DMS79 treated with DMSO at 0.1 percent for 48 hours (cell line): ENCODE measurements at places on chromosomes 7 and 10.

DNA sequence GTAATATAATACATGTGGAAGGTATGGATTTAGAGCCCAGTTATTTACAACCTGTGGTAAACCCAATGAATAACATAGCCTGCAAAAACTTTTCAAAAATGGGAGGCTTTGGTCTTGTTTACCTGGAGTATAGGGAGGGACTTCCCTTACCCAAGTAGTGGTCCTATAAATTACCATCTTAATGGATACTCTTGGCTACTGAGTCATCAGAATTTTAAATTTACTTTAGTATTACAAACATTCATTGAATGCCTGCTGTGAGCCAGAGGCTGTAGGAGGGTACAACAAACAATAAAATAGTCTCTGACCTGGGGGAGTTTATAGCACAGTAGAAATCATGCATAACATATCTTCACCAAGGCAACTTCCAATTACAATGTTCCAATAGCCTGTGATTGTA, 365.1 kb downstream of the BBS9 start:
- no peak for DNase-seq

GRCh38 chr10:123150986-123151736, 3.0 kb upstream of the BUB3 start:
- no peak for DNase-seq

DNA sequence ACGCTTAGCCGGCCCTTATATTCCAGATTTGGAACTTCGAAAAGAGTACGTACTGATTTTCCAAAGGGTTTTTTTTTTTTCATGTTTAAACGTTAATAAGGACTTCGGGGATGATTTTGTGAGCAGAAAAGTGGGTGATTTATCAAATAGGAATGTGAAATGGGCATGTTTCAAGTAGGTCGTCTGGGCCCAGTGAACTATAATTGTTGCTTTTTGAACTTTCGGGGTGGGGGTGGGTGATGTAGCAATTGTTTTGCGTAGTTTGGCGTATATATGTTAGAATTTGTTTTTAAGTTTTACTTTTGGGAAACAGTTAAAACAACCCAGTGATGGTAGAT, 299 bp upstream of the PBLD start:
- no peak for DNase-seq

DNA sequence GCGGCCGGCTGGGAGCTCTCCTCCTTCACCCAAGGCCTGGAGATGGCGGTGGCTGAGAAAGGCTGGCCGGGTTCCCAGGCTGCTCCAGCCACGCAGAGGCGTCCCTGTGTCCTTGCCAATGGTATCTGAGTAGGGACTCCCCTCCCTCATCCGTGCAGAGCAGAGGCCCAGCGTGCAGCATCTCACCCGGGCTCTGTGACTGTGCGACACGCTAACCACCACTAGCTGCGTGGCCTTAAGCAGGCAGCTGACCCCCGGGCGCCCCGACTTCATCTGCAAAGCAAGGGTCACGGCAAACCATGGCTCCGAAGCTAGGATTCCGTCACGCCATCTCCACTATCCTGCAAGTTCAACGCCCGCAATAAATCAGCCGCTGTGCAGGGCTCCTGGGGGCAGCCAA, 47.2 kb upstream of the TNRC18 start:
- DNase-seq, result peak; percentile 18

GRCh38 chr10:46325021-46325420, 38.2 kb downstream of the ANTXRL start:
- DNase-seq, result no peak

- DNase-seq, result peak; percentile 17
Observed at GRCh38 chr10:63702092-63702491, 180.9 kb downstream of the REEP3 start.

- DNase-seq, result no peak
Observed at GRCh38 chr10:127585519-127586023, 36.5 kb downstream of the NPS start.

GRCh38 chr7:33870120-33870519, 35.2 kb upstream of the BMPER start:
- no peak for DNase-seq

GRCh38 chr7:14751461-14751860, 151.1 kb downstream of the DGKB start:
- no peak for DNase-seq

- no peak for DNase-seq
Observed at GRCh38 chr10:11532306-11532705, 79.1 kb downstream of the USP6NL start.

GRCh38 chr7:150564566-150564965, 2.6 kb upstream of the GIMAP4 start:
- DNase-seq, result no peak

- no peak for DNase-seq
Observed at GRCh38 chr10:62993121-62993520, 140.0 kb upstream of the NRBF2 start.

DNA sequence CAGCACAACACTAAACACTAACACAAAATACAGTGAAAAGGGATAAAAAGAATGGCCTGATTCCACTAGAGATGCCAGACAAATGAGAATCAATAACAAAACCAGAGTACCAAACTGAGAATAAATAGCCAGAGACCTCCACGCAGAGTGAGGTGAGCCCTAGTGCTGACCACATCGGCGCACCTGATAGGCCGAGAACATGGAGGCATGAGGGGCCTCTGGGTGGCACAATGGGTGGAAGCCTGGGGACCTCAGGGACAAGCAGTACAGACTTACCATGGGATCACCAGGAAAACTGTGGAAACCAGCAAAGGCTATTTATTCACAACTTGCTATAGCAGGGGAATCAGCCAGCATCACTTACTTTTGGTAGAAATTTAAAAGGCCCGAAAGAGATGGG, 1.8 kb upstream of the CSGALNACT2 start:
- no peak for DNase-seq

- DNase-seq, result no peak
Observed at GRCh38 chr10:21849607-21850006, 153.9 kb downstream of the DNAJC1 start.

GRCh38 chr10:11425676-11426075, 185.8 kb downstream of the USP6NL start:
- DNase-seq, result no peak

DNA sequence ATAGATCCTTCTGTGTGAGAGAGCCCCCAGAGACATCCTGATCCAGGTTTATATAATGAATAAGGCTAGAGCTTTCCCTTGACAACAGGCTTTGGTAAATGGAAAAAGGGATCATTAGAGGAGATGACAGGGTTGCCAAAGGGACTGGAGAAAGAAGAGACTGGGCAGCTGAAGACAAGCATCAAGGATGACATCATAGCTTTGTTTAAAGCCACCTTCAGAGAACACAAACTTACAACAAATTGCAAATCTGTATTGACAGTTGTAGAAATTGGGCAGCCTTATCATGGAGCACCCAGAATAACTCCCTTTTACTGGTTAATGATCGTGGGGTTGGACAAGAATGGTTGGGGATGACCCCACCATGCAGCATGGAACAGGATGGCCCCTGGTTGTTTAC, 3.7 kb upstream of the PLPP4 start:
- no peak for DNase-seq

- DNase-seq, result peak; percentile 21
Observed at GRCh38 chr7:36155811-36156361, 2.8 kb downstream of the EEPD1 start.

- DNase-seq, result peak; percentile 3
Observed at GRCh38 chr10:45308707-45309106, 6.7 kb downstream of the OR13A1 start.

- no peak for DNase-seq
Observed at GRCh38 chr7:4733936-4734528, 41.4 kb upstream of the AP5Z1 start.

DNA sequence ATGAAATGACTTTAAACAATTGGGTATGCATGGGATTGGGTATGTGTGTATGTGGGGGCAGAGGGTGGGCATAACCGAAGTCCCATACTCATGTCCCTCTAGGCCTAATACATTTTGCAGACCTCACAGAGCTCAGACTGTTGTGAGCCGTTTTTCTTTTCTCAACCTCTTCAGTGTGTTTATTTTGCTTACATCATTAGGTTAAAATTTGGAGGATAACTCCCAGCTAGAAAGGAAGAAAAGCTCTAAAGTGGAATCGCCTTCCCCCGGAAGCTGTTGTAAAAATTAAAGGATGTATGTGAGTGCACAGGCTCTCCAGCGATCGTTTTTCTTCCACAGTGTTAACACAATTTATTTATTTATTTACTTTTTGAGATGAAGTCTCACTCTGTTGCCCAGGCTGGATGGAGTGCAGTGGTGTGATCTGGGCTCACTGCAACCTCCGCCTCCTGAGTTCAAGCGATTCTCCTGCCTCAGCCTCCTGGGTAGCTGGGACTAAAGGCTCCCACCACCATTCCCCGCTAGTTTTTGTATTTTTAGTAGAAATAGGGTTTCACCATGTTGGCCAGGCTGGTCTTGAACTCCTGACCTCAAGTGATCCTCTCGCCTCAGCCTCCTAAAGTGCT, 1.5 kb upstream of the H2AZ2 start:
- DNase-seq, result peak; percentile 52

- DNase-seq, result no peak
Observed at GRCh38 chr7:16430133-16430532, 8.8 kb upstream of the CRPPA start.

DNA sequence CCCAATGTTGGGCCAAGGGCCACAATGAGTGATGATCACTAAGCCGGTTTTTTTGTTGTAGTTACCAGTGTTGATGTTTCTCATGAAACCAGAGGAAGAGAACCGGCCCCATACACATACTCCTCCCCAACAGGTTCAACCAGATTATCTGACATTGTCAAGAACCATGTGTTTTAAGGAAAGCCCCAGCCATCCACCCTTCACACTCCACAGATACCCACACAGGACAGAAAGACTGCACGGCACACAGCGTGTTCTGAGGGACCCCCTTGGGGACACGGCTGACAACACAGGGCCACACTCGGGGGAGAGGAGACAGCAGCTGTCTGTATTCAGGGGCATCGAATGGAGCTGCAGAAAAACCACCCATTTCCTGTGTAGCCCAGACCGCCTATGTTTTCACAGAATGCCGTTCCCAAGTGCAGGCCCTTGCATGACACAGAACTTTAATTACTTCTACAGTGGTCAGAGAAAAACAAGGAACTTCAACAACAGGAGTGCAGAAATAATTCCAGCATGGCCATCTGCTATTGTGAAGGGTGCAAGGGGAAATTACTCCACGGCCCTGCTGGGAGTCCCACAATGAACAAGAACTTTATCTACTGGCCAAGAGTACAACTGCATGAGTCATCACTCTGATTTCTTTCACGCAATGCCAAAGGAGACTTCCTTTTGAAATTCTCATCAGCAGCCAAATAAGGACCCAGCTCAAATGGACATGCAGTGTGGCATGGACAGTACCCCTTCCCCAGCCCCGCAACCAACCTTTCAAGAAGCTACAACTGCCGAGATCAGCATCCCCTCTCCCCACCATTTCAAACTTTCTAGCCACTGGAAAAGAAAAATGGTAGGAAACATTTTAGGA, 2.3 kb downstream of the KLF6 start:
- DNase-seq, result no peak

DNA sequence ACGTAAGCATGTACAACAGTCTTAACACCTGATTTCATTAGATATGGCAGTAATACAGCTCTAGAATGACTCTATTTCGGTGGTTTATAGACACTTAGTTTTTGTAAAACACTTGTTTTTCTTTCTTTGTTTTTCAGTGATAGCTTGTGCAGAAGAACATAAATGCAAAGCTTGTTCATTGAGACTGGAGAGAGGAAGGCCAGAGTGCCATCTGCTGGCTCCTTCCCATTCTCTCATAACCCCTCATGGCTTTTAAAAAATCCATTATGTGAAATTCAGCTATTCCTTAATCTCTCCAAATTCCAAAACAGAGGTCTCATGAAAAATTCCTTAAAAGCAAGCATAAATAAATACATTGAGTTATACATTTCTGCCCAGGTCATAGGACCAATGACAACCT, 76.3 kb downstream of the CACNB2 start:
- DNase-seq, result no peak

DNA sequence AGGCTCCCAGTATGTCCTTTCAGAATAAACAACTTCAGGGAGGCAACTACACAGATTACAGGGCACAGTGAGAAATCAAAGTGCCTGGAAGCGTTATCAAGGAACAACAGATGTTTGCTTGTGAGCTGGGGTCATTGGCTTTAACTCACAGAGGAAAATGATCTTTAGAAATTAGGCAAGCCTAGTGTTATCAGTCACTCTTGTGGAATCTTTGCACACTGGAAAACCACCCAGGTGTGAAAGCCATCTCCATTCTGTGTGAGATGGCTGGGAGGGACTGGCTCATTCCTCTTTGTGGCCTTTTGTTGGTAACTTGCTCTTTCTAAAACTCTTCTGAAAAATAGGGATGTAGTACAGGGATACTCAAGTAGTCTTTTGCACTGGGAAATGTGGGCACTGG, 716.0 kb downstream of the XPNPEP1 start:
- no peak for DNase-seq

- DNase-seq, result no peak
Observed at GRCh38 chr7:44693641-44694313, 54.9 kb upstream of the ZMIZ2 start.

DNA sequence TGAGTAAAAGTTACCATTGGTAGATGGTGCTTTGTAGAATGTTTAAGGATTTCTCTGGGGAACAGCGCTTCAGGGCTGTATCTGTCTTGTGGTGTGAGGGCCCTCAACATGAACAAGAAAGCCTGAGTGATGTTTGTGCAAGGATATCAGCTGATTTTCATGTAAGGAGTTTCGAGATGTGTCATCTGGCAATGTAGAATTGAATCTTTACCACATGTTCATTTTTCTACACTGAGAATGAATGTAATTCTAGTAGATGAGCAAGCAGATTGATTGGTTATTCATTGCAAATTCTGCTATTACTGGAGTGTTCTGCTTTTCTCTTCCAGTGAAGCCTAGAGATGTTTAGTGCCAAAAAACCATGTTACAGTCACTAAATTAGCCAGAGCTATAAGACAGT, 87.7 kb downstream of the ST7 start:
- DNase-seq, result no peak

- DNase-seq, result no peak
Observed at GRCh38 chr10:600234-600633, 89.2 kb downstream of the DIP2C start.

GRCh38 chr7:107691716-107692115, 31.1 kb downstream of the SLC26A4 start:
- no peak for DNase-seq

GRCh38 chr10:127787873-127788272, 50.9 kb downstream of the FOXI2 start:
- DNase-seq, result no peak

DNA sequence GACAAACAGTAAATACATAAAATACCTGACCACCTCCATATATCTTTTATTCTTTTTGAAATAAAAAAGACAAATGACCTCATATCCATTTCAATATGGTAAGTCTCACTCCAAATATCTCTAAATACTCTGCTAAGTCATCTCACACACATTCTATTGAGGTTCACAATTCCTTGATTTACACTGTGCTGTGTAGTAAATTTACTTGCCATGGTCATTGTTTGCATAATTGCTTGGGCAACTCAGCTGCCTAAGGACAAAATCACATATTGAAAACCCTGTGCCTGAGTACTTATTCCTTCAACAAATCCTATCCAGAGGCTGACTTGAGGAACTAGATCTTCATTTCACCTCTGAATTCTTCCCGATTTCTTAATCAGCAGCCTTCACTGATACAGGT, 176.4 kb downstream of the THSD7A start:
- no peak for DNase-seq

GRCh38 chr10:59372543-59372942, 10.2 kb upstream of the FAM13C start:
- no peak for DNase-seq

- DNase-seq, result no peak
Observed at GRCh38 chr10:30770229-30770628, 140.7 kb upstream of the LYZL2 start.

- DNase-seq, result no peak
Observed at GRCh38 chr7:157428554-157428945, 91.7 kb downstream of the DNAJB6 start.
